ENCODE measurements at places on chromosomes 7 and 10.
A peak's percentile ranks its signal among the peaks of the same experiment; 100 is the strongest.

- DNase-seq = no peak
These were observed 95.3 kb downstream of the SEM1 start for GRCh38 chr7:96614154-96614867.

DNA sequence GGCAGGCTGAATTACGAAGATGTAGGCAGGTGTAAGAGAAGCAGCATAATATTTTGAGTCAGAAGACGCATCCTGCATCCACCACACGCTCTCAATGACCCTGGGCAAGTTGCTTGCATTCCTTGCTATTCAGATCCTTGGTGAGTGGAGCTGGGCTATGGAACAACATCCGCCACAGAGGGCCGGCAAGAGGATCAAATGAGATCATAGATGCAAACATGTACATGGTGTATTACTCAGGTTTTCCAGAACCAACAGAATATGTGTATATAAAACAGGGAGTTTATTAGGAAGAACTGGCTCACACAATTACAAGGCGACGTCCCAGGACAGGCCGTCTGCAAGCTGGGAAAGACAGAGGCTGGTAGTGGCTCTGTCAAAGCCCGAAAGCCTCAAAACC is 51.5 kb downstream of the ADAM12 start:
- DNase-seq = no peak

DNA sequence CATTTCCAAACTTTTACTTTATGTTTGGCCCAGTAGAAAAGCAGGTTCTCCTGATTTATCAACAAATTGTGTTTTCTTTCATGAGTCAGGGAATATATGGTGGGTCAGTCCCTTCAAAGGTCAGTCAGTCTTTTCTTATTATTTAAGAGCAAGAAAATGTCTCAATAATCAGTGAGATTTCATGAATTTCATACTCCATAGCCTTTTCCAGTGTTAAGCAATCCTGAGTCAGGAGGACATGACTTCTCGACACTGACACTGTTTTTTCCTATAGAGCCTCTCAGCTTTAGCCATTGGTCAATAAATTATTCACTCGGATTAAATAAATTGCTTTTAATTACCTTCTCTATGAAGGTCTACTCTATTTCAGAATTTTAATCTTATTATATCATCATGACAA is 334.5 kb downstream of the SORCS1 start:
- DNase-seq = no peak

- peak; percentile 92 for DNase-seq
These were observed 1.4 kb upstream of the CUX1 start for GRCh38 chr7:101815826-101816594.

- DNase-seq = no peak
These were observed 638 bp downstream of the METTL27 start for GRCh38 chr7:73841689-73842066.

- DNase-seq = no peak
These were observed 8.0 kb downstream of the AKR1B10 start for GRCh38 chr7:134535272-134535918.

- DNase-seq = no peak
These were observed 133.4 kb upstream of the ANKRD1 start for GRCh38 chr10:91054325-91054724.

DNA sequence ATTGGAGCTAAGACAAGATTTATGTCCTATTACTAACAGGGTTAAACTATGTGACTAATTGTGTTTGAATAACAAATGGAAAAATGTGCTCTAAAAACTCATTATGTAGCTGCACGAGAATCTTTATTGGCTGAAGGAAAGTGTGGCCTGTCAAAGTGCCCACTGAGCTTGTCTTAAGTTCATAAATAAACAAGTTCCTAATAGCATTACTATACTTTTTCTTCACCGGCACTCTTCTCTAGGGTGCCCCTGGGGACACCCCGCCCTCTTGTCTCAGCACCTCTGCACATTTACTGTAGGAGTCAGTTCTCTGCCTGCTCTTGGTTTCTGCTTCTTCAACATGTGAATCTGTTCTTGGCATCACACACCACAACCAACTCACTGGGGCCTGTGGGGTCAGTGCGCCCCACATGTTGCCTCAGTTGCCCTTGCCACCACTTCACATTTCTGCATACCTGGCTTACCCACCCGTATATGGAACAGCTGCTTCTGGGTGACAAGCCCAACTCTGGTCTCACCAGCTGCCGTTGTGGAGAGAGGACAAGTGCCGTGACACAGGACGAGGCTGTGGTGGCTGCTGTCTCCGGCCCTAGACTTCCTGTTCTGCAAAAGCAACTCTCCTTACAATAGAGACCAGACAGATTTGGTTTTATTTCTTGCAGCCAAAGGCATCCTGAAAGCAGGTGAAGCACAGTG is 96.3 kb upstream of the DDC start:
- DNase-seq = no peak

DNA sequence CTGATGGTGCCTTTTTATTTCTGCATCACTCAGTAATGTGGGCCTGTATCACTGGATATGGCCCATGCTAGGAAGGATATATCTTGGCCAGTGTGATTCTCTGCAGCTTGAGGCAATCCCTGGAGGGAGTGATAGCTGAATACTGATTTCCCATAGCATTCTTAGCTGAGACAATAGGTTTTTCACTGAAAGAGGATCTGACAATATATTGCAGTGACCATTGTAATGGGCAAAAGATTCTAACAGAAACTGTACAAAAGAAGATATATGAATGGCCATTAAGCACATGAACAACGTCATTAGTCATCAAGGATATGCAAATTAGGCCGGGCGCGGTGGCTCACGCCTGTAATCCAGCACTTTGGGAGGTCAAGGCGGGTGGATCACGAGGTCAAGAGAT is 117.8 kb downstream of the KAT6B start:
- DNase-seq = no peak

GRCh38 chr7:154425271-154425670 is 373.1 kb downstream of the DPP6 start:
- no peak for DNase-seq

DNA sequence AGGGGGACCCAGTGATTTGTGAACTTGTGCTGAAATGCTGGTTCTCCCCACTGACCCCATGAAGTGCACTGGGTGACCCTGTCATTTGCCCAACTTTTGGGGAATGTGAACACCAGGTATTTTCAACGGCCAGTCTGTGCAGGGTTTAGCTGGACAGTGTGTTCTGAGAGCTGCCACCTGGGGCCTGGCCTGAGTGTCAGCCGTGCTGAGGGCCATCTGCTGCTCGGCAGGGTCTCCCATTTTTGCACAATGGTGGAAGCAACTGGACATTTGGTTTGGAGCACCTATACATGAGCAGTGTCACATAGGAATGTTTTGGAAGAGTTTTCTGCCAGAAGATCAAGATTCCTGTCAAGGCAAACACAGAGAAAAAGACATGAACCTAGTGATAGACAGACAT is 5.2 kb downstream of the CHN2 start:
- DNase-seq = no peak

GRCh38 chr10:43094085-43094484 is 17.2 kb downstream of the RET start:
- DNase-seq = no peak

DNA sequence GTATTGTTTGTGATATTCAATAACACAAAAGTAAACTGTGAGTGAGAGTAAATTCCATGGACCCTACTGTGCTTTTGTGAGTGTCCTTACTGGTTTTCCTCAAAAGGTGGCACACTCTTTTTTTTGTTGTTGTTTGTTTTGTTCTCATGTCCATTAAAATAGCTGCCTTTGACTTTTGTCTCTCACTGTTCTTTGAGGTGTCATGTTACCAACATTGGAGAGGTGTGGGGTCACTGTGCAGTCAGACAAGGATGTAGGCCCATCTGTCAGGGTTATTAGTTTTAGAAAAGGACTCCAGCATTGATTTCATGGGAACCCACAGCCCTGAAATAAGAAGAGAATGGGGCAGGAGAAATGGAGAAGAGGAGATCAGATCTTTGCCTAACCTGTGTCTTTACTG is 383.1 kb downstream of the SORCS3 start:
- DNase-seq = no peak

DNA sequence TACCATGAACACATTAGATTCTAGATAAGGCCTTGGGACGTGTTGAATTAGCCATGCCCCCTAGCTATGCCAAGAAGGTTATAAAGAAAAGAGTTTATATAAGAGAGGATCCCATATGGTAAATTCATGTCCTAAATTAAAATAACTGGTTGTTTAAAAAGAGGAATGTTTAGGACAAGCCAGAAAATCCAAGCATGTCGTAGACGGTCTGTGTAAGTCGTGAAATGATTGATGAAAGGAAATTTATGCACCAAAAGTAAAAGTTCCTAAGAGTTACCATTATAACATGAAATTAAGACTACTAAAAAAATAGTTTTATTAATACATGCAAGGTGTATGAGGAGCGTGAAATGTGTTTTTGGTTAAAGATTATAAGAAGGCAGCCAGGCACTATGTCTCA is 624.9 kb downstream of the ARL4A start:
- peak; percentile 20 for DNase-seq

DNA sequence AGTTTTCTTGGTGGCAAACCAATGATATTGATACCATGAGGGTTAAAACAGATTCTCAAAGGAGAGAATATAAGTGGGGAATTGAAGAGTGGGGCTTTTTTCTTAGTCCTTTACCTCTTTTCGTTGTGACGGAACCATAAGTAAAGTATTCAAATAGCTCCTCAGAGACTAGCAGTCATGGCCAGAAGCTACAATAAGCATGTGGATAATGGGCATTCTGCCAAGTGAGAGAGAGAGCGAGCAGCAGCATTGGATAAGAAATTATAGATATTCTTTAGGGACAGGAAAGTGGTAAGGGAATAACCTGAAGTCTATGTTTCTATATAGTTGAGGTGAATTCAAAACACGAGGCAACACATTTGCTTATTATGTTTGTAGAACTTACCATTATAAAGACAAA is 235.1 kb downstream of the SEMA3E start:
- no peak for DNase-seq

- no peak for DNase-seq
These were observed 199.5 kb downstream of the GFRA1 start for GRCh38 chr10:116073510-116073909.

DNA sequence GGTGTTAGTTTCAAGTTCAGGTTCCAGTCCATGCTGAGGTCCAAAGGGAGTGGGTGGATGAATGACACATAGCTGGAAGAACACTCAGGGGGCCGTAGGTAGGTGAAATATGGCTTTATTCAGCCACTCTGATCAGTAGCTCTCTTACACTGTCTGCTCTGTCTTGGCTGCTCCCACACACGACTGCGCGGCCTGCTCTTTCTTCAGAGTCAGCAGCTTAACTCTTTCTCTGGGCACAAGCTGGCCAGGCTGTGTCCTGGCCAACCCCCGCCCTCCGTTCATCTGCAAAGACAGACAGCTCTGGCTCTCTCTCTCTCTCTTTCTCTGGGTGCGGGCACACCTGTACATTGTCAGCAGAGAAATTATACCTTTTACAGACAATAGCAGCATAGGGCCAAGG is 317.4 kb upstream of the SORCS1 start:
- no peak for DNase-seq

GRCh38 chr10:105109164-105109563 is 468.1 kb downstream of the SORCS3 start:
- DNase-seq = no peak

DNA sequence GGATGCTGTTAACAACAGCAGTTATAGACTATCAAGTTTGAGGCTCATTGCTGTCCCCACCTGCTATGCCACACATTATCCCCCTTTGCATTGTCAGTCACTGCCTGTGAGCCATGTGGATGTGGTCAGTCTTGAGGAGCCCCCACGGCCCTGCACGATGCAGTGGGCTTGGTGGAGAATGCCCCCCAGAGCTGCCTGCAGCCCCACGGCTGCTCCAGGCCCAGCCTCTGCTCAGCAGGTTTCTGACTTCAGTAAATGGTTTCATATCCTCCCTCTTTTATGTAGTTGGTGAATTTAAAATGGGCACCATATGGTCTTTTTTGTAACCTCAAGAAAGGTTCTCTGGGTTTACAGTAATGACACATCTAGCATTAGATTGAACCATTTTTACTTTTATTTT is 164.1 kb downstream of the EBF3 start:
- no peak for DNase-seq

DNA sequence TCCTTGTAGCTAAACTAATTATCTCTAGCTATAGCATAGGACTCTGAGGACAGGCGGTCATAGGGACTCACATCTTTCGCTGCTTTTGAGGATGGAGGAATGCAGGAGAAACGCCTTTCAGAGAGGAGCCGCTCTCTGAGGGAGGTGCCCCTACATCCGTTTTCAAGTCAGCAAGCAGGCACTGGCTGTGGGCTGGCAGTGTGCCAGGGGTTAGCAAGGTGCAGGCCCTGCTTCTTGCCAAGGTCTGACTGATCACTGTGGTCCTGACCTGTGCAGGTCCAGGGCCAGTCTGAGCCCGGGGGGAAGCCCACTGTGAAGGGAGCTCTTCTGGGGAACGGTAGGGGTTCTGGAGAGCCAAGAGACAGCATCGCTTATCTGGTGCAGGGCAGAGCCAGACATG is 89.4 kb downstream of the SH3PXD2A start:
- peak; percentile 39 for DNase-seq

GRCh38 chr7:24075426-24075810 is 208.6 kb upstream of the NPY start:
- DNase-seq = no peak

- no peak for DNase-seq
These were observed 5.4 kb downstream of the IFIT2 start for GRCh38 chr10:89307269-89307577.

GRCh38 chr7:52120912-52121311 is 804.3 kb upstream of the COBL start:
- DNase-seq = no peak

GRCh38 chr10:64690194-64690593 is 1169.0 kb downstream of the REEP3 start:
- no peak for DNase-seq

DNA sequence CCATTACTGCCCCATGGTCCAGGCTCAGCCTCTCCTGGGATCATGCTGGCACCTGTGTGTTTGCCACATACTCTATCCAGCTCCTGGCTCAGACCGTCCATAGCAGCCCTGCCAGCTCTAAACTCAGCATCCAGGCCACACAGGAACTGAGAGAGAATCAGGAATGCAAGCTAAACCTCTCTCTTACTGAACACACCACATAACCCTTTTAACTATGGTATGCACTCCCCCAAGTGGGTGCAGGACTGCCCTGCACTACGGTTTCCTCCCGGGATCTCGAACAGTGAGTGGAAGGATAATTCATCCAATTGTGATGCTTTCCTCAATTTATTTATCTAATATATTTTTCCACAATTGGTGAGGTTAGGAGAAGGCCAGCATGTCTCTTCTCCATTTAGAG is 17.1 kb upstream of the ZNF800 start:
- no peak for DNase-seq

DNA sequence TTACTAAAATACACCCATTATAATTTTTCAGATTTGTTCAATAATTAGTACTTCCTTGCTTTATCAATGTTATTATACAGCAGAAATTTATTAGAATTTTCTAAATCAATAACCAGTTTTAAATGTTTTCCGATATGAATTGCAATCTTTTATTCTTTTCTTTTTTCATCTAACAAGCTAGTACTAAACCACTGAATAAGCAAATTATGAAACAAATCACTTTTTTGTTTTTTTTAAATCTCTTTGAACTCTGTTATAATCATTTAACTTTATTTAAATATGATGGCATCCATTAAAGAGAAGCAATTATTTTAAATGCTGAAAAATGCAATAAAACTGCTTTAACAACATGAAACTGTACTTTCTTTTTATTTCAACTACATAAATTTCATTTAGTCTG is 59.7 kb downstream of the HYCC1 start:
- no peak for DNase-seq

Data from NAMALWA (cell line).